ENCODE measurements at places on chromosomes 6 and 20. TPM values are rescaled to one million over a fixed set of nuclear protein-coding genes. Genes with fewer than 3 reads are reported as not detected.

- no peak for DNase-seq
Measured at GRCh38 chr6:12657884-12658283, 58.7 kb upstream of the PHACTR1 start.

GRCh38 chr20:50367104-50367674 is 143.0 kb upstream of the PTPN1 start:
- no peak for DNase-seq

DNA sequence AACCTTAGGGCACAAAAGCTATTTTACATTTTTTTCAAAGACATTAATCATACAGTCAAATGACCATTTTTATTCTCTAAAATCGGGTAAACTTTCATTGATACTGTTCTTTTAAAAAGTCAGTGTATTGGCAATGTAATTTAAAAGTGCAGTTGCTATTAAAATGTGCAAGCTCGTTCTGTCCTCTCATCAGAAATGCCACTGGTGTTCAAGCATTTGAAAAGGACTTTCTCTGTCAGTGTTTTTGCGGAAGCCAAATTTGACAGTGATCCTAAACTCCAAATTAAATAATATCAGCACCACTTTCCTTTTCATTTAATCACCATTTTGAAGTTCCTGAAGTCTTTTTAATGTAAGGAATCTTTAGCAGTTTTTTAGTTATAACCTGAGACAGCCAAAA is 69.6 kb downstream of the AFG1L start:
- DNase-seq = no peak

DNA sequence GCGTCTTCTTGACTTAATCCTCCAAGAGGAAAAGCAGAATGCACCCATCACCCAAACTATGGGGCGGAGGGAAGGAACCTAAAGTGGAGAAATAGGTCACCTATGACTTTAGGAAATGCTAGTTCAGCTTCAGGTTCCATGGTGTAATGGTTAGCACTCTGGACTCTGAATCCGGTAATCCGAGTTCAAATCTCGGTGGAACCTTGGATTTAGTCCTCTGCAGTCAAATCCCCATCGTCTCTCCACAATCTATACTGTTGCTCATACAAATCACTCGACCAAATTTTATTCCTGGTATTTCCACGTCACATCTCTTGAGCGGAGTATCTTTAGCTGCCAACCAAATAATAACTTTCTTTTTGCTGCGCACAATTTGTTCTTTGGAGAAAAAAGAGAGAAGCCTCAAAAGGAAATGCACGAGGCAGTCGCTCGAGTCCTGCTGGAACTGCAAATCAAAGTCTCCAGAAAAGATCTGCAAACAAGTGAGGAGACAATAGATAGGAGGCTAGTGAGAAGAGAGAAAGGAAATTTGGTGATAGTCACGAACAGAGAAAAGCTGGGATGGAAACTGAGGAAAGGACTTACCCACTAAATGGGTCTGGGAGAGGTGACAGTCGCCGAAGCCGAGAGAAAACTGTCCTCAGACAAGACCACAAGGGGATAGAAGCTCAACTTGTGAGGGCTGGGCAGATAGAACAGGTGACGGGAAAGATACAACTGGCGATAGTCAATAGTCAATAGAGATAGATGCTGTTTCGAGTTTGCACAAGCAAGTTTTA is 16.6 kb downstream of the POM121L2 start:
- DNase-seq = peak; percentile 74

- no peak for DNase-seq
Measured at GRCh38 chr20:53168491-53168890, 196.3 kb downstream of the TSHZ2 start.

- DNase-seq = no peak
Measured at GRCh38 chr6:170317076-170317475, 10.5 kb downstream of the FAM120B start.

- peak; percentile 80 for DNase-seq
Measured at GRCh38 chr6:28657769-28658465, 132.2 kb downstream of the GPX5 start.

FAXC gene
- 8.3 TPM for polyA plus RNA-seq

LYRM4 gene
- 20.5 TPM for polyA plus RNA-seq

THBS2 gene
- polyA plus RNA-seq = 3.9 TPM

TMEM14A gene
- polyA plus RNA-seq = 86.9 TPM

OXT gene
- 3.4 TPM for polyA plus RNA-seq
